ENCODE measurements at places on chromosomes 3 and 15. TPM values are rescaled to one million over a fixed set of nuclear protein-coding genes. Genes with fewer than 3 reads are reported as not detected.

DNA sequence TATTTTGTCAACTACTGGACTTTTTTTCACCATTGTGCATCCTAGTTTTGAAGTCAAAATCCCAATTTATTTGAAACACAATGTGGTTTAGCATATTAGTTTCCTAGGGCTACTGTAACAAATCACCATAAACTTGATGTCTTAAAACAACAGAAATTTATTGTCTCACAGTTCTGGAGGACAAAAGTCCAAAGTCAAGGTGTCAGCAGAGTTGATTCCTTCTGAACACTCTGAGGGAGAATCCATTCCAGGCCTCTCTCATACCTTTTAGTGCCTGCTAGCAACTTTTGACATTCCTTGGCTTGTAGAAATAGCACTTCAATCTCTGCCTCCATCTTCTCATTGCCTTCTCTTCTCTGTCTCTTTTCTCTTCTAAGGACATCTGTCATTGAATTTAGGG, 14.9 kb upstream of the SLC27A2 start:
- no peak for DNase-seq

- no peak for DNase-seq
These were observed 20.9 kb downstream of the CEMIP start for GRCh38 chr15:80800067-80800466.

GRCh38 chr3:136952292-136952691, 5.5 kb upstream of the IL20RB start:
- no peak for DNase-seq

GRCh38 chr15:84658080-84658787, at the start of gene NMB:
NMB (minus strand) TSS chr15:84658199; CDS start chr15:84658152, 47 bp downstream.
- DNase-seq: peak; percentile 70

The SLC28A2 gene
- not detected for polyA plus RNA-seq

The MESP1 gene
- 1.3 TPM for polyA plus RNA-seq

All from heart right ventricle (tissue), 16 donors.